ENCODE measurements at places on chromosomes 2 and 18. TPM values are rescaled to one million over a fixed set of nuclear protein-coding genes. Genes with fewer than 3 reads are reported as not detected.

DNA sequence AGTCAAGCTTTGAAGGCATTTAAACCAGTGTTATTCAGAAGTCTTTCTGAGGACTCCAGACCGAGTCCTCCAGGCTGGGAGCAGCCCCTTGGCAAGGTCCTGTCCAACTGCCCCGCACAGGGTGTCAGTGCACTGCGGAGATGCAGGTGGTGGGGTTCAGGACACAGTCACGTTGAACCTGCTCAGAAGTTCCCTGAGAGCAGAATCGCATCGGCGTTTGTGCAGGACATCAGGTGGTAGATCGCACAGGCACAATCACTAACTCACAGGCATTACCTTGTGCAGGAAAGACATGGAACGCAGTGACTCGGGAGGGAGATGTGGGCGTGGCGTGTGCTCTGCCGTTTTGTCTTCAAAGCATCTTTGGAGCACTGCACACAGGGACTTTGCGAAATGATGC, 10.4 kb downstream of the COPS9 start:
- DNase-seq = no peak

- DNase-seq = no peak
Measured at GRCh38 chr2:105518897-105519296, 120.0 kb upstream of the FHL2 start.

GRCh38 chr2:73386342-73386868, 769 bp downstream of the ALMS1 start:
- DNase-seq = no peak

DNA sequence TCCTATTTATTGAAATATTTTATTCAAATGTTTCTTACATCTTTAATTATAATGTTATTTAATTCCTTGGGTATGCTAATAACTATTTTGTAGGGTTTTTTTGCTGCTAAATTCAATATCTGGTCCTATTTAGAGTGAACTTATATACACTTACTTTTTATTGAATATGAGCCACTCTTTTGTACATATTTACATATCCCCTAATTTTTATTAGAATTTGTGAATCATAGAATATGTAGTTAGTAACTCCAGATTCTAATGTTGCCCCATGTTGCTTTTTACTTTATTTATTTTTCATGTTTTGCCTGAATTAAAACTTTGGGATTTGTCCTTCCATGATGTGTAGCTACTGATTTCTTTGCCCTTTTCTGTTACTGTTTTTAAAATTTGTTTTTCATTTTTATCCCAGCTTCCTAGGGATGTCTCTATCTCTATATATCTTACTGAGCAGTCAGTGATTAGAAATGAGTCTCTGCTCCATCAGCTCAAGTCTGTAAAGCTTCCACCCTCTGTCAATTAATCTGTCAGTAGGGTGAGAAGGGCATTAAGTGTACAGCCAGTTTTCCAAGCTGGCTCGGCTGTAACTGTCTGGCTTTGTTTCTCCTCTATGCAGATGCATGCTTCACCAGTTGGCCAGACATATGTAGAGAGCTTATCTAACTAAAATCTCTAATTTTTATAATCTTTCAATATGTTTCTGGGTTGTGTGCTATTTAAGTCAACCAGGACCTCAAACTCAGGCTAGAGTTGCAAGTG, 256.9 kb downstream of the CDH19 start:
- DNase-seq = no peak

- DNase-seq = peak; percentile 81
Measured at GRCh38 chr2:74457549-74458131, 598 bp upstream of the WBP1 start.

- DNase-seq = no peak
Measured at GRCh38 chr2:107595749-107596148, 230.9 kb upstream of the RGPD4 start.

- no peak for DNase-seq
Measured at GRCh38 chr2:23824777-23825212, 102.1 kb downstream of the ATAD2B start.

DNA sequence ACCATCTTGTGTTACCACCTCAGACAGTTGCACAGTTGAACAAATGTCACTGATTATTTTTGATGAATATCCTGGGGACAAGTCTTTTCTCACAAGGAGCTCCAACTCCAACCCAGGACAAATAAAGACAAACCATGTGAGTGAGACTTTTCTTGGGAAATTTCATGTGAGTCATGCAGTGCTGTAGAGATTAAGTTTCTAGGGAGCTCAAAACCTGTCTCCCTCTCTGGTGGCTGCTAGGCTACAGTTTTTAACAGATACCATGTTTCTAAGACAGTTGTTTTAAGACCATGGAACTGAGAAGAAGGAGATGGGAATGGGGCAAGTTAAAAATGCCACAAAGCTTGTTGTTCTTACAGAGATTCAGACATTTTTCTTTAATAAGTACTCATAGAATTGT, 255.5 kb downstream of the RIT2 start:
- DNase-seq = no peak

Gene PIKFYVE
- 28.9 TPM for total RNA-seq

Gene CNDP1
- total RNA-seq = 0.11 TPM
